KBM-7 (cell line): ENCODE measurements at places on chromosomes 6 and 20.

DNA sequence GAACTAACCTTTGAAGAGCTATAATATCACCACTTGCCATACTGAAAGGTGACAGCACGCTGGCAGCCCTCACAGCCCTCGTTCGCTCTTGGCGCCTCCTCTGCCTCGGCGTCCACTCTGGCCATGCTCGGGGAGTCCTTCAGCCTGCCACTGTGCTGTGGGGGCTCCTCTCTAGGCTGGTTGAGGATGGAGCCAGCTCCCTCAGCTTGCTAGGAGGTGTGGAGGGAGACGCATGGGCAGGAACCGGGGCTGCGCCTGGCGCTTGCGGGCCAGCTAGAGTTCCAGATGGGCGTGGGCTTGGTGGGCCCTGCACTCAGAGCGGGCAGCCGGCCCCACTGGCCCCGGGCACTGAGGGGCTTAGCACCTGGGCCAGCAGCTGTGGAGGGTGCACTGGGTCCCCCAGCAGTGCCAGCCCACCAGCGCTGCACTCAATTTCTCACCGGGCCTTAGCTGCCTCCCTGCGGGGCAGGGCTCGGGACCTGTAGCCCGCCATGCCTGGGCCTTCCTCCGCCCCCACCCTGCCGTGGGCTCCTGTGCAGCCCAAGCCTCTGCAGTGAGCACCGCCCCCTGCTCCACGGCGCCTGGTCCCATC lies 329.7 kb downstream of the LMBRD1 start:
- DNase-seq: no peak

GRCh38 chr6:7152462-7152861 lies 44.7 kb downstream of the RREB1 start:
- DNase-seq: no peak

GRCh38 chr6:101716387-101716786 lies 322.9 kb downstream of the GRIK2 start:
- DNase-seq: no peak

GRCh38 chr6:47484616-47485015 lies 7.0 kb downstream of the CD2AP start:
- no peak for DNase-seq

- no peak for DNase-seq
Observed at GRCh38 chr20:64056889-64057627, 5.9 kb upstream of the TCEA2 start.
